ENCODE measurements at places on chromosomes 11 and 22. TPM values are rescaled to one million over a fixed set of nuclear protein-coding genes. Genes with fewer than 3 reads are reported as not detected.

The APOA1 gene
- total RNA-seq: not detected

The DENND6B gene
- total RNA-seq: 2.7 TPM

The CREB3L1 gene
- 7.4 TPM for total RNA-seq

The KDELR3 gene
- 15.6 TPM for total RNA-seq
